Choroid plexus epithelial cell (primary cell): ENCODE measurements at places on chromosomes 7 and 10.

- no peak for DNase-seq
Observed at GRCh38 chr10:105243381-105243780, 602.3 kb downstream of the SORCS3 start.

DNA sequence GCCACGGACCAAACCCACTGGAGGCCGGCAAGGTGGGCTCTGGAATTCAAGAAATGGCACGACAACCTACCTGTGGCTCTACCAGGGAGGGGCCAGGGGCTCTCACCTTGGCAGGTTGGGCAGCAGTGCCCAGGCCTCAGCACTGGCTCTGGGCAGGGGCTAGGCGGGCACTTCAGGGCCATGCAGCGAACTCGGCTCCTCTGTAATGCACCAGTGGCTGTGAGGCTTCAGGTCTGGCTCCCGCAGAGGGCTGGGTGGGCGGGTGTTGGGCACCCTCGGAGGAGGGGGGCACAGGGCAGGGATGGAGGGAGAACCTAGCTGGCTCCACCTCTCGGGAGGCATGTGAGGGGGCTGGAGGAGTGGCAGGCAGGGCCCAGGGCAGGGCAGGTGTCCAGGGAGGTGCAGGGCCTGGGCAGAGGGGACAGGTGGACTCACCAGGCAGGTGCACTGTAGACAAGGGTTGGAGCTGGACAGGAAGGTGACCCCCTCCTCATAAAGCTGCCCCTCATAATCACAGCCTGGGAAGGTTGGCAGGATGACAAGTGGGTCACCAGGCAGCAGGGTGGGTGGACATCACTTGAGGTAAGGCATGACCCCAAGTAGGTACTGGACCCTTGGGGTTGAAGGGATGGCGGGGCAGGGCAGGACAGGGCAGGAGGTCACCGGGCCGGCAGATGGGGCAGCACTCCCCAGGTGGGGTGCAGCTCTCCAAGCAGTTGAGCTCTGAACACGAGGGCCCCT lies 6.7 kb downstream of the KCP start:
- no peak for DNase-seq

DNA sequence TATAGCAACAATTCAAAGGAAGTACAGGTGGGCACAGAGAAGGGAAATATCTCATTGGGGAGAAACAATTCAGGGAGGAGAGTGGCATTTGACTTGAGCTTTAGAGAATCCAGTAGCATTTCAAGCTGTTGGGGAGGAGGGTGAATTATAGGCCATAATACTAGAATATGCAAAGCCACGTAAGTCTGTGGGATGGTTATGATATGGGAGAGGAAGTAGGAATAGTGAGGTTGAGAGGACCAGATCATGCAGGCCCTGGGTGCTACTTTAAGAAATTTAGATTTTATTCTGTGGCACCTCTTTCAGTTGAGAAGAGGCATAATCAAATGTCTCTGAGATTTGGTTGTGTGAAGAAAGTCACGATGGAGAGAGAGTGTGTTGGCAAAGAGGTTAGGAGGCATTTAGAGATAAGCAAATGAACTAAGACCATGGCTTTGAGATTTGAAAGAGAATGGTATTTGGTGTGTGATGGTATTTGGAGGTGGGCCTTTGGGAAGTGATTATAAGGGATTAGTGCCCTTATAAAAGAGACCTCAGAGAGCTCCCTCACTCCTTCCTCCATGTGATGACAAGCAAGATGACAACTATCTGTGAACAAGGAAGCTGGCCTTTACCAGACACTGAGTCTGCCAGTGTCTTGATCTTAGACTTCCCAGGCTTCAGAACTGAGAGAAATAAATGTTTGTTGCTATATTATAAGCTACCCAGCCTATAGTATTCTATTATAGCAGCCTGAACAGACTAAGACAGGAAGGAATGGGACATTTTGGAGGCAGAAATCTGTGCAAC lies 15.1 kb downstream of the ADD3 start:
- DNase-seq: no peak

DNA sequence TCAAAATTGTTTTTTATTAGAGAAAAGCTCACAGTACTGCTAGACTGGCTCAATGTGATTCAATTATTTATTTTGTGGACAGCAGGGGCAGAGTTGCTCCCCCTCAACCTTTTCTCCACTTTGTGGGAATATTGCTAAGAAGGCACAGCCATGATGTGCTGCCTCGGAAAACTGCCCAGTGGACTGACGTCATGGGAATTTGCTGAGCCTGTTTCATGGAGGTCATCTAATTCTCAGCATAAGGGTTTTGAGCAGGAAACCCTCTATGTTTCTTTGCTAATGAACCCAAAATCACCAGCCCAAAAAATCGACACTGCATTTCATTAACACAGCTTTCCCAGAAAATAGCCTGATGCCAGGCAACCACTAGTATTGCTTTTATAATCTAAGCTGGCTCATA lies 228.8 kb upstream of the FAM3C start:
- DNase-seq: peak; percentile 41

- DNase-seq: peak; percentile 49
Observed at GRCh38 chr7:101733713-101734475, 83.5 kb upstream of the CUX1 start.

- DNase-seq: peak; percentile 49
Observed at GRCh38 chr10:79328737-79329504, 18.3 kb upstream of the PPIF start.

DNA sequence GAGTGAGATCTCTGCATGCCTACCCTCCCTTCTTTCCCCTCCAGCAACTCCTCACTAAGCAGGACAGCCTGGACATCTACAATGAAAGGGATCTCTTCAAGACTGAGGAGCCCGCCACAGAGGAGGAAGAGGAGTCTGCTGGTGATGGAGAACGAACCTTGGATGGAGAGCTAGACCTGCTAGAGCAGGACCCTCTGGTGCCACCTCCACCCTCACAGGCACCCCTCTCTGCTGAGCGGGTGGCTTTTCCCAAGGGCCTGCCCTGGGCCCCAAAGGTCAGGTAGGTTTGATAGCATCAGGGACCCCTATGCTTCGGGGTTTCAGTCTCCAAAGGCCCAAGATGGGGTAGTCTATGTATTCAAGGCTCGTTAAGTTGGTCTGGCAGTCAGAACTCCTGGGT lies 23.9 kb downstream of the STRIP2 start:
- no peak for DNase-seq

- DNase-seq: peak; percentile 20
Observed at GRCh38 chr7:15620491-15621185, 58.8 kb upstream of the AGMO start.

DNA sequence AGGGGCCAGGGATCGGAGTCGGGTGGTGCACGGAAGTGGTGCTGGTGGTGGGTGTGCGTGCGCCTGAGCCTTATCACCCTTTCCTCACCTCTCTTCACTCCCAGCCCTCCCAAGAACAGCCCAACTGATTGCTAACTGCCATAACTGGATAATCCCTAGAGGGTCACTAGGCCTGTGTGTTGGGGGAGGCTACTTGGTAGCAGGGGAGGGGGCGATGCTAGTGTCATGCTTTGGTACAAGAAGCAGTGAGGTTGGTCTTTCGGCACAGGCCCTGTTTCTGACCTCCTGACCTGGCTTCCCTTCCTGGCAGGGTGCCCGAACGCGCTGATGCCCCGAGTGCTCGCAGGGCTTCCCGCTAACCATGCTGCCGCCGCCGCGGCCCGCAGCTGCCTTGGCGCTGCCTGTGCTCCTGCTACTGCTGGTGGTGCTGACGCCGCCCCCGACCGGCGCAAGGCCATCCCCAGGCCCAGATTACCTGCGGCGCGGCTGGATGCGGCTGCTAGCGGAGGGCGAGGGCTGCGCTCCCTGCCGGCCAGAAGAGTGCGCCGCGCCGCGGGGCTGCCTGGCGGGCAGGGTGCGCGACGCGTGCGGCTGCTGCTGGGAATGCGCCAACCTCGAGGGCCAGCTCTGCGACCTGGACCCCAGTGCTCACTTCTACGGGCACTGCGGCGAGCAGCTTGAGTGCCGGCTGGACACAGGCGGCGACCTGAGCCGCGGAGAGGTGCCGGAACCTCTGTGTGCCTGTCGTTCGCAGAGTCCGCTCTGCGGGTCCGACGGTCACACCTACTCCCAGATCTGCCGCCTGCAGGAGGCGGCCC lies 652 bp downstream of the KAZALD1 start:
- DNase-seq: peak; percentile 51

GRCh38 chr10:17512341-17513001 lies 58.1 kb upstream of the ST8SIA6 start:
- DNase-seq: peak; percentile 93

- no peak for DNase-seq
Observed at GRCh38 chr10:31383810-31384588, 65.0 kb downstream of the ZEB1 start.

- peak; percentile 64 for DNase-seq
Observed at GRCh38 chr7:114048386-114049235, 129.8 kb upstream of the PPP1R3A start.

DNA sequence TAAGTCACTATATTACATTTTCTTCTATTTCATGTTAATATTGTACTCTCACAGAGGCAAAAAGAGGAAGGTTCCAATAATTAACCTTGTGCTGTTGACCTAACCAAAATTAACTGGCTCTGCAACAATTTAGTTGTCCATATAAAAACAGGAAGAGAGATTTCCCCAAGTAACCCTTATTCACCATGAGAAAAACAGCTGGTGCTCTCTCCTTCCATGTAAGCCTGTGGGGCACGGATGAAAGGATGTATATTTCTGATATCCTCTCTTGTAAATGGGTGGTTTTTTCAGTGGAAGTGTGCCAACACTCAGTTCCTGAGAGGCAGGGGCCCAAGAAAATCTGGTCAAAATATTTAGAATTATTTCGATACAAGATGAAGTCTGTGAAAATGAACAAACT lies 358.1 kb downstream of the CRPPA start:
- no peak for DNase-seq

- DNase-seq: peak; percentile 6
Observed at GRCh38 chr7:105532709-105533460, 884 bp downstream of the RINT1 start.

GRCh38 chr10:29022513-29022912 lies 266.4 kb upstream of the LYZL1 start:
- DNase-seq: no peak

DNA sequence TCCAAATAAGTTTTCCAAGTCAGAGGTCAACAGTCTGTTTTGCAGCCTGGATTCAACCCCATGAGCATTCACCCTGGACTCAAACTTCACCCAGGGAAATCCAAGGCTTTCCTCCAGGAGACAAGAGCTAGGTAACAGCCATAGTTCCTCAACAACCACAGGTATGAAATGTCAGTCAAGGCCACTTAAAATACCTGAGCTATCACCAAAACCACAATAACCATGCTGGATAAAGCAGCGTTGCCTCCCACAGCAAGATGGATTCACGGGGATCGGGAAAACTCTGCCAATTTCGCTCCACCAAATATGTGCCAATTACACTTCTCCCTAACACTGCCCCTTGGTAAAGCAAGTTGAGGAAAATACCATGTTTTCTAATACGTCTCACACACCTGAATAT lies 444.1 kb upstream of the KLF6 start:
- DNase-seq: no peak

- DNase-seq: no peak
Observed at GRCh38 chr7:112058686-112059085, 147.5 kb downstream of the DOCK4 start.

GRCh38 chr7:55594414-55594813 lies 22.1 kb upstream of the VOPP1 start:
- DNase-seq: no peak

DNA sequence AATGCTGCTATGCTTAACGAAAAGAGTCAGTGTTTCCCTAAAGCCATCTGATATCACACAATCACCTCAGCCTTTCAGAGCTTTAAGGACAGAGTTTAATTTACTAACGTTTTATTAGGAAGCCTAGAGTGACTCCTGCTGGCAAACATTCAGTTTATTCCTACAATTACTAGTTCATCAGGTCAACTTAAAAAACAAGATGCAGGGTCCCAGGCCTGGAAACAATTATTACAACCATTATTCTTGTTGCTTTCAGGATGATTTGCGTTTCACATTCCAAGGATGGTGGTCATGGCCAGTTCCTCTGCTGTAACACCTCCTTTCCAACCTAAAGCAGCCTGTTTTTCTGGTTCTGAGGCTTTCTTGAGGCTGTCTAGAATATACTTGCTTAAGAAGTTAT lies 1.5 kb upstream of the FAM53B start:
- DNase-seq: peak; percentile 79

DNA sequence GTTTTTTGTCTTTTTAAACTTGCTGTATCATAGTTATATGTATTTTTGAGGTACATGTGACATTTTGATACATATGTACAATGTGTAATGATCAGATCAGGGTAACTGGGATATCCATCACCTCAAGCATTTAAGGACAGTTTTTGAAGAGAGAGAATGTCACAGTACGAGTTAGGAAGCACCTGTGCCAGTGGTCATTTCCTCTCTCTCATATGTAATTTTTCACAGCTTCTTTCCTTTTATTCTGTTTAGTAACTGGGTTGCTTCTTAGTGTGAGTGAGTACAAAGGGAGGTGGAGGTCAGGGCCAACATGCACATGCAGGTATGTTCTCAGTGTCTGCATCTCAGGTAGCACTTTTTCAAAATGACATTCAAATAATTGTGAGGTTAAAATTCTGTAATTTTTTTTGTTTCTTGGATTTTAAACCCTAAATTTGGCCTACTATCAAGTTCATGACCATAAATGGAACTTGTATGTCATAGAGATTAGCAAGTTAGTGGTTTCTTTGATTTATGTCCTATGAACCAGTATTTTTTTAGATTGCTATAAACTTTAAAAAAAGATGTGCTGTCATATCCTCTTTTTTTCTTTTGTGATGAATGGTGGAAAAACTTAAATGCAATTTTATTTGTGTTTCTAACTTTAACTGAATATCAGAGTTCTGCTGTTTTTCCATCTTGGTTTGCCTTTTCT lies 42.7 kb downstream of the SNX10 start:
- DNase-seq: no peak

GRCh38 chr10:118980135-118980865 lies 49.2 kb upstream of the NANOS1 start:
- DNase-seq: no peak

DNA sequence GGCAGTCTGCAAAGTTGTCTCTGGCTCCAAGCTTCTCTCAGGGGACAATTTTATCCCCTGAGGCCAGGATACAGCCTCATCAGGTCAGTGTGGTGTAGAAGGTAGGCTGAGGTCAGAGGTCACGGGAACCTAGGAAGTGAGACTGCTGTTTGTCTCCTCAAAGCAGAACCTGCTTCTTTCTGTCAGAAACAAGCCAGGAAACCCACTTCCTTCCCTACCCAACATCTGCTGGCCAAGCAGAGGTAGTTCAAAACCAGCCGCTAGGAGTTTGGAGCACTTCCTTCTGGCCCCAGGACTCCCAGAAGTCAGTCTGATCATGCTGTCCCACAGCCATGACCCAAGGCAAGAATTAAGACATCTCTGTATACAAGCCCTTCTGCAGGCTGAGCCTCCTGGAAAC lies 12.2 kb downstream of the CLRN3 start:
- no peak for DNase-seq
